ENCODE measurements at places on chromosomes 6 and 20.

GRCh38 chr6:126076992-126077664 lies 90.8 kb downstream of the TRMT11 start:
- DNase-seq, result no peak

DNA sequence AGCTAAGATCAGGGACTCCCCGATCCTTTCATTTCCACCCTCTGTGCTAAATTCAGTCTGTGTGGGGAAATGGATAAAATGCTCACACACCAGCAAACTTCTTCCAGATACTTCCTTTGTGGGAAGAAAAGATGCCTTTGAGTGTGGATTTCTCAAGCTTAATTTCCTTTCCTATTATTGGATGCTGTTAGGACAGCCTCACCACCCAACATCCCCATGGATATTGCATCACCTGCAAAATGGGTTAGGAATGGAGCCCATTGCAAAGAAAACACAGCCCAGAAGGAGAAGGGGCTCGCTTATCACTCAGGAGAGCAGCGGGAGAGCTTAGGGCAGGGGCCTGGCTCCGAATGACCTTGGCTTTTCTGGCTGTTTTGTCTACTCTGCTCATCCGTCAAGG lies 272.2 kb downstream of the CDC5L start:
- no peak for DNase-seq

DNA sequence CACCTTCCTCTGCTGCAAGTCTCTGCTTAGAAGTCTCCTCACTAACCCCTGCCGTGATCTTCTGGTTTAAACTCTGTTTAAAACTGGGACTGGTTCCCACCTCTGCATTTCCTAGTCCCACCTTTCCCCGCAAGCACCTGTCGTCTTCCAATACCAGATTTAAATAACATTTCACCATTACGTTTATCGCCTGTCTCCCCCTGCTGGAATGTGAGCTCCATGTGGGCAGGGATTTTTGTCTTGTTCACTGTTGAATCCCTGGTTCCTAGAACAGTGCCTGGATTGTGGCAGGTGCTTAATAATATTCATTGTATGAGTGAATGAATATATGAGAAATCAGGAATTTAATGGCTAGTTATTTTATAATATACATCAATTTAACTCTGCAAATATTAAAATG lies 2.7 kb downstream of the GUCA1A start:
- no peak for DNase-seq

DNA sequence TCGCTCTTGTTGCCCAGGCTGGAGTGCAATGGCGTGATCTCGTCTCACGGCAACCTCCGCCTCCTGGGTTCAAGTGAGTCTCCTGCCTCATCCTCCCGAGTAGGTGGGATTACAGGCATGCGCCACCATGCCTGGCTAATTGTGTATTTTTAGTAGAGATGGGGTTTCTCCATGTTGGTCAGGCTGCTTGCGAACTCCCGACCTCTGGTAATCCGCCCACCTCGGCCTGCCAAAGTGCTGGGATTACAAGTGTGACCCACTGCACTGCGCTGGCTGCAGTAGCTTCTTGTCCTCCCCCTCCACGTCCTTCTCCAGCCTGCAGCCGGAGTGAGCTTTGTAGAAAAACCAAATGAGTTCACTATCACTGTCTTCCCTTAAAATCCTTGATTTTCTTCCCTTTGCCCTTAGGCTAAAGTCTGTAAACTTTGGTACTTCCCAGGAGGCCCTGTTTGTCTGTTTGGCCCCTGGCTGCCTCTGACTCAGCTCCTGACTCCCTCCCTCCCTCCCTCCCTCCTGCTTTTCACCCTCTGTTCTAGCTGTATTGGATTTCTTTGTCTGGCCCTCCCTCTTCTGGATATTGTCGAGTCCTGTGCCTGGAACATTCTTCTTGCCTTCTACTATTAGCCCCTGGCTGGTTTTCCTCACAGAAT lies 12.9 kb downstream of the PARD6B start:
- no peak for DNase-seq

GRCh38 chr6:16249971-16250370 lies 11.6 kb downstream of the GMPR start:
- DNase-seq, result no peak

GRCh38 chr6:112148103-112148502 lies 60.7 kb downstream of the FAM229B start:
- DNase-seq, result no peak

DNA sequence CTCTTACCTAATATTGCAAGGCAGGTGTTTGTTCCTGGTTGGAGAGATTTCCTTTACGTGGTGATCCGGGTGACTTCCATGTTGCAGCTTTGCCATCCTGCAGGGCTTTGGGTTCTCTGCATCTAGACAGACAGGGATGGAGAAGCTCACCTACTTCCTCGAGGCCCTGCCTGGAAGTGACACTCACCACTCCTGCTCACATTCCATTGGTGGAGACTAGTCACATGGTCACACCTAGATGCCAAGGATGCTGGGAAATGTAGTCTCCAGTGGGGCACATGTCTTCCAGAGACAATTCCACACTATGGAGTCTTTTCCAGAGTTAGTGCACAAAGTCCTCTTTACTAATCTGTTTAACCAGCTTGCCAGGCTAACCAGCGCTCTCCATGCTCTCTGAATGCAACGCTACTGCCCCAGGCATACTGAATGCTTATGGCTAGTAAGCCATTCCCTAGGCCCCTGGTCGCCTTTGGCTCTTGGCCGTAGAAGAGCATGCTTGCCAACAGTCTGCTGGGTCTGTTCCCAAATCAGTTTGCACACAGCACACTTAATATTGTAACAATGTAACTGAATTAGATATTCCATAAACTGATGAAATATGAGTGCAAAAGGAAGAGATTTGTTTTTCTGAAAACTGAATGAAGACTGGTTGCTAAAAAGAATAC lies 6.7 kb upstream of the KCNK15 start:
- no peak for DNase-seq

DNA sequence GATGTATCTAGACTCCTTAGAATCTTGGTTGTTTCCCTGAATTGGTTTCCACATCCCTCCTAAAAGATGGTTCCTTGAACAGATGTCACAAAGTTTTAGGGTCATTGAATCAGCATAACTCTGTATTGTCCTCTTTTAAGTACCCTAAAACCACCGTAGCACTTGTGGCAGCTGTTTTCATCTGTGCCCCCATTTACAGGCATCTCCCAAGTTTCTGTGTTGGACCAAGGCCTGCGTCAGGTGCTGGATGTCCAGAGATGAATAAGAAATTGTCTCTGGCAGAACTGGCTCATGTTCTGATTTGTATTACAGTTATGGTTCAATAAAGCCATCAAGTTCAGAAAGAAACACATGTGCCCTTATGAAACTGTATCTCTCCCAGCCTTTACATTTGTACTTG lies 48.3 kb downstream of the CTNNBL1 start:
- no peak for DNase-seq

- no peak for DNase-seq
Observed at GRCh38 chr6:42009844-42010184, 40.5 kb upstream of the TAF8 start.

DNA sequence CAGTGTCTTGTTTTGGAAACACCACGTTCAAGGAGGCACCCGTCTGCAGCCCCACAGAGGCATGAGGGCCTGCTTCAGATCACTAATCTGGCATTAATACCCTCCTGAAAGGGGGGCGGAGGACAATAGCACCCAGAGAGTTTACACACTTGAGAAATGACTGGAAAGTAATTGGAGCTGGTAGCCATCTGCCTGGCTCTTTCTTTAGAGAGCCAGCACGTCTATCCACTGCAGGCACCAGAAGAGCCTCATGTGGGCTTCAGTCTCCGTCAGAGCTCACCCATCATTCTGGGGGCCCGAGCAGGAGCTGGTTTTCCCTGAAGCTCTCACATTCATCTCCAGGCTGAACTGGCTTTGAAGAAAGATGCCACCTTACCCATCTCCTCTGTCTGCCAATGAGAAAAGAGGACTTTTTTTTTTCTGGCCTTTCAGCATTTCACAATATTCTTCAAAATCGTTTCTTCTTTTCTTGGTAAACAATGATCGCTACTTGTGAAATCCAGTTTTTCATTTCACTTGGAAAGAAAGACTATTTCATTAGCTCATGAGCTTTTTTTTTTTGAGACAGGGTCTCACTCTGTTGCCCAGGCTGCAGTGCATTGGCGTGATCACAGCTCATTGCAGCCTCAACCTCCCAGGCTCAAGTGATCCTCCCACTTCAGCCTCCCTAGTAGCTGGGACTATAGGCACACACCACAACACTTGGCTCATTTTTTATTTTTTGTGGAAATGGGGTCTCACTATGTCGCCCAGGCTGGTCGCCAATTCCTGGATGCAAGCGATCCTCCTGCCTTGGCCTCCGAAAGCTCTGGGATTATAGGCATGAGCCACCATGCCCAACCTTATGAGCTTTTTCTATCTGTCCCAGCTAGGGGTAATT lies 124.7 kb upstream of the ZNF217 start:
- DNase-seq, result no peak

GRCh38 chr6:75416443-75416842 lies 77.2 kb downstream of the FILIP1 start:
- no peak for DNase-seq

DNA sequence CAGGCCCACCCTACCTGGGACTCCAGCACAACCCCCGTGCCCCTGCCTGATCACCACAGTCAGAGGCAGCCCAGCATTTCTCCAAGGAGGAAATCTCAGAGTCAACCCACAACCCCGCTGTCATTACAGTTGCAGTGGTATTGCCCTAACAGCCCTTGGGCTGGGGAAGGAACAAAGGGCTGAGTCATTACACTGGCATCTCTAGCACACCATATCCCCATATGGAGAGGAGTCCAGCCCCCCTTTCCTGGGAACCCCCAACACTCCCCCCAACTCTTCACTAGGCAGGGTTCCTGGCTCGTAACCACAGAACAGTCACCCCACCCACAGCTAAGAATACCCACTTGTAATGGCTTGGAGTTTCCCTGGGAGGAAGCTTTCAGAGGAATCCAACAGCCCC lies 149.4 kb upstream of the OGFRL1 start:
- no peak for DNase-seq

DNA sequence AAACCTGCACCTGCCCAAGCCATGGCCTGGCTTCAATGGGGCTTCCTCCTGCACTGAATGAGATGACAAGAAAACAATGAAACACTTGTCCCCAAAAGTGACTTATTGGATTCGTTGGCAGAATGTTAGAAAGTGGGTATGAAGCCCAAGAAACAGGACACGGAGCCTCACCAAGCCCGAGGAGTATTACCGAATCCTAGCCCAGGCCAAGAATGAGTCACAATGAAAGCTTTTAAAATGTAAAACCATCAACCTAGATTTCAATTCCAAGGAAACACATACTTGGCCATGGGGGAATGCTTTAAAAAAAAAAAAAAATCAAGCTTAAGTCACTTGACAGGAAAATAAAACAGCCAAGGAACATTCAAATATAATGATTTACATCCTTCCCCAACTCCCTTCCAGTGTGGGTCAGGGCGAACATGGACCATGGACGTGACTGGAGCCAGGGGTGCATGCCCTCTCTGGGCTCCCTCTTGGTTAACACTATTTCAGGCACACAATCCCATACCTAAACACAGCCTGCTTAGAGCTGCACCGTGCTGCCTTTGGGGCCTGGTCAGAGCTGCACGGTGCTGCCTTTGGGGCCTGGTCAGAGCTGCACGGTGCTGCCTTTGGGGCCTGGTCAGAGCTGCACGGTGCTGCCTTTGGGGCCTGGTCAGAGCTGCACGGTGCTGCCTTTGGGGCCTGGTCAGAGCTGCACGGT lies 3.1 kb upstream of the STX16 start:
- no peak for DNase-seq

- DNase-seq, result no peak
Observed at GRCh38 chr20:31843288-31843687, 2.1 kb downstream of the FOXS1 start.

All from renal cortex interstitium (tissue), 15 donors.